Posterior cingulate gyrus (tissue), 11 donors: ENCODE measurements at places on chromosomes 16 and 17.

DNA sequence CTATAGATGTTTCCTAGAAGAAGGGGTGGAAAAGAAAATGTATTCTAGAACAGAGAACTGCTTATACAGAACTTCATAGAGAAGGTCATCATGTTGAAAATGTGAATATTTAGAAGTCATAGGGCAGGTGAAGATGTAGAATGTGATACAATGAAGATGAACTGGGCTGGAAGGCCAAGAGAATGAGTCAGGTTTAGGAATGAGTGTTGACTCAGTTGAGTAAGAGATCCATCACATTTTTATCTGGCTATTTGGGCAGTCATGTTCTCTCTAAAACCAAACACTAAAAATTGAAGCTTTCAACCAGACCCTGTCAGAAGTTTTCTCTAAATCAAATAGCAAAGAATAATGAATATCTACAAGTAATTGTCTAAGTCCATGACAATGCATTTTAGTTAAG, 660.5 kb downstream of the KCNJ2 start:
- no peak for DNase-seq

- no peak for DNase-seq
Observed at GRCh38 chr17:44217738-44218343, 1.6 kb downstream of the UBTF start.

DNA sequence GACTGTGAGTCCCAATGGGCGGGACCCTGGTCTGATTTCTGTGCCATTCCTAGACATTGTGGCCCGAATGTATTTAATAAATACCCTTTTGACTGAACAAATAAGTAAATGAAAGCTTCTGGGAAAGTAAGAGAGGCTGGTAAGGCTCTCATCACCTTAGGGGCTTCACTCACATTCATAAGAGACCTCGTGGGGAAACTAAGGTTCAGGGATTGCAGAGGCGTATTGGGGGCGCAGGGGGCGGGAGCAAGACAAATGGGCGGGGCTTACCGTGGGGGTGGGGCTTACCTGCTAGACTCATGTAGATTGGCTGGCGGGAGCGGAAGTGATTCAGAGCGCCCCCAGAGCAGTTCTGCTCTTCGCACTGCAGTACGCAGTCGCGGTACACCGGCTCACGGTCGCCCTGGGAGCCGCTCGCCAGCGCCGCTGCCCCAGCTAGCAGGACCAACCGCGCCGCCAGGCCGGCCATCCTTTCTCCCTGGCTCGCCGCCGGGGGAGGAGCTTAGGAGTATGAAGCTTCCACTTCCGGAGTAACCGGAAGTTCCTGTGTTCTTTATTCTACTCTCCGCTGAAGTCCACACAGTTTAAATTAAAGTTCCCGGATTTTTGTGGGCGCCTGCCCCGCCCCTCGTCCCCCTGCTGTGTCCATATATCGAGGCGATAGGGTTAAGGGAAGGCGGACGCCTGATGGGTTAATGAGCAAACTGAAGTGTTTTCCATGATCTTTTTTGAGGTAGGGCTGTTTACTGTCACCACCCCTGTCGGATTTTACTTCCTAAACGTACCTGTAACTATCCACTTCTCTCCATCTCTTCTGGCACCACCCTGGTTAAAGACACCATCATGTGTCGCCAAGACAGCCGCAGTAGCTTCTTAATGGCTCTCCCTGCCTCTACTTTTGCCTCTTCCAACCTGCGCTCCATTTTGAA, at the start of gene PGAP3:
Gene PGAP3, minus strand, starts transcription at position 512 of the 929 bp plus-strand sequence. Its CDS starts 43 bp downstream, at position 469.
- peak; percentile 96 for DNase-seq

DNA sequence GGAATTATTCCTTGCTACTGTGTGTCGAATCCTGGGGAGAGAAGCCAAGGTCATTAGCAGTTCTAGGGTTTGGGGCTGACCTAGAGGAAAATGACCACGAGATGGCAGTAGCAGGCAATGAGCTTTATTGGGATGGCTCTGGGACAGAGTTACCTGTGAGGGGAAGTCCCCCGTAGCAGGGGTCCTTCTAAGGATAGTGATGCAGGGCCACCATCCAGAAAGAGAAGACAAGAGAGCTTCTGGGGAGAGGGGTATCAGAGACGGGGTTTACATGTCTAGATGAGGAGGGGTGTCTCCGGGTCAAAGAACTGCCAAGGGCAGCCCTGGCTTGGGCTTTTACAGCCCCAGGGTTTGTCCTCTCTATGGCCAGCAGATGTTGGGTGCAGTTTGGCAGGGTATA, 6.4 kb upstream of the GGT6 start:
- no peak for DNase-seq

- no peak for DNase-seq
Observed at GRCh38 chr16:14658063-14658462, 25.3 kb downstream of the BFAR start.

GRCh38 chr17:55735731-55736405, 13.2 kb upstream of the TMEM100 start:
- no peak for DNase-seq

DNA sequence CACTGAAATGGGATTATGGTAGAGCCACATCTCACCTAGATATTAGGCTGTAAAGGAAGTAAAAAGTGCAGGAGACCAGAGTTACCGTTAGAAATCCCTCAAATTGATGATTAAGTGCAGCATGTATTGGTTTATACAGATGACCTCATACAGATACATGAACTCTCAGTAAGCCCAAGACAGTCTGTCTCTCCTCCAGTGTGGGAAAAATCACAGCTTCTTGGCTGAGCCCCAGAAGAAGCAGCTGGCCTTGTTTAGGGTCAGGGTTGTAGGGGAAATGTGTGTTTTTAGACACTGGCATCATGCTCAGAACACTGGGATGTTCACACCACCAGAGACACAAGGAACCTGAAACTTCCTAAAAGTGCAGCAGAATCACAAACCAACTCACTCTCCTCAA, 135.9 kb downstream of the KATNIP start:
- no peak for DNase-seq

DNA sequence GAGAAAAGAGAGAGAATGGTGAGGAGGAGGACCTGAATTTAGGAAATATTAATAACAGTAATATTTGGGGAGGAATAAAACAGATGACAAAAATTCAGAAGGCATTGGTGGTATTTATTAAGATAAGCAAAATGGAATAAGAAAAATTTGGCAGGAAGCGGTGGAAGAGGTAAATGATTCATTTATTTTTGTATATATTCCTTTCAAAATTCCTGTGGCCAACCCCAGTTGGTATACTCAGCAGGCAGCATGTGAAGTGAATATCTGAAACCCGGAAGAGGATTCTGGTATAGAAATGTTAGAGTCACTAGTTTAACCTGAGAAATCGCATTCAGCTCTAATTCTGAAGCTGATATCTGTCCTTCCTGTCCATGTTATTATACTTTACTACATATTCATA, 792.0 kb downstream of the KCNJ2 start:
- DNase-seq = no peak

- DNase-seq = no peak
Observed at GRCh38 chr16:72481419-72481818, 309.5 kb upstream of the PMFBP1 start.

- no peak for DNase-seq
Observed at GRCh38 chr16:49884033-49885015, 28.4 kb upstream of the ZNF423 start.

GRCh38 chr16:3431779-3432219, 11.5 kb downstream of the ZNF597 start:
- peak; percentile 14 for DNase-seq
